Upper lobe of right lung (tissue), 1 donor: ENCODE measurements at places on chromosomes 2 and 18. TPM values are rescaled to one million over a fixed set of nuclear protein-coding genes. Genes with fewer than 3 reads are reported as not detected.

The SRD5A2 gene
- not detected for total RNA-seq

GRCh38 chr2:1738646-1739302, 5.5 kb downstream of the PXDN start:
- H3K36me3 ChIP-seq: no peaks in the 10 kb centered on the region
- no peak overlapping the region for H3K27ac ChIP-seq
- DNase-seq: peak; percentile 32
- peaks cover 3% of the 10 kb centered on the region for H3K4me1 ChIP-seq
- H3K27me3 ChIP-seq: no peaks in the 10 kb centered on the region

The RNF125 gene
- 6.5 TPM for total RNA-seq

- no peak overlapping the region for H3K27ac ChIP-seq
- no peak overlapping the region for H3K4me3 ChIP-seq
- H3K4me1 ChIP-seq: no peaks in the 10 kb centered on the region
- no peak for DNase-seq
Measured at GRCh38 chr2:27236626-27237025, 19.5 kb downstream of the CAD start.

DNA sequence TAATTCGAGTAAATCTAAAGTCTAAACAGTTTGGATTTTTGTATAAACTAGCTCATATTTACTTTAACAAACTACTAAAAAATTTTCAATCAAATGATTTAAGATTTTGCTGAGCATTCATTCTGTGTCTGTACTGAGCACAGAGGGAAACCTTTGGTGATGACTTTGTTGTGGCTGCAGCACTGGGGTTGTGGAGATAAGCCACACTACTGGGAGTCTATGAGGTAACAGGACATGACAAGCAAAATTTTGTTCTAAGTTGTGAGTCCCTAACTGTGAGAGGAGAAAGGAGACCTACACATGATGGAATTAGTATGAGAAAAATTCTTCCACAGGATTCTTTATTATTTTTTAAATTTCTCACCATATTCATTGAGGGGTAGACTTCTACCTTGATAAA, 933.7 kb upstream of the LRATD1 start:
- no peaks in the 10 kb centered on the region for H3K36me3 ChIP-seq
- H3K4me3 ChIP-seq: no peak overlapping the region
- H3K4me1 ChIP-seq: no peaks in the 10 kb centered on the region
- no peak for DNase-seq
- no peaks in the 10 kb centered on the region for H3K27me3 ChIP-seq

The ERFE gene
- total RNA-seq: not detected

The GREB1L gene
- total RNA-seq: 1.2 TPM

- H3K36me3 ChIP-seq: peaks cover 24% of the 10 kb centered on the region
- H3K4me1 ChIP-seq: no peaks in the 10 kb centered on the region
- no peak overlapping the region for H3K27ac ChIP-seq
- DNase-seq: no peak
- no peak overlapping the region for H3K4me3 ChIP-seq
Measured at GRCh38 chr2:55592130-55592529, 25.3 kb downstream of the PPP4R3B start.

GRCh38 chr18:60684843-60685513, 312.4 kb upstream of the MC4R start:
- H3K36me3 ChIP-seq: no peaks in the 10 kb centered on the region
- H3K27me3 ChIP-seq: no peaks in the 10 kb centered on the region
- no peak overlapping the region for H3K27ac ChIP-seq
- no peak for DNase-seq
